ENCODE measurements at places on chromosomes 2 and 18. TPM values are rescaled to one million over a fixed set of nuclear protein-coding genes. Genes with fewer than 3 reads are reported as not detected.

Gene EVX2
- not detected for total RNA-seq

Gene LINC00305
- not detected for total RNA-seq

Gene PDE11A
- 0.30 TPM for total RNA-seq

Gene GRP
- total RNA-seq: not detected

Gene NT5DC4
- not detected for total RNA-seq

Gene TUBA3E
- total RNA-seq: 4.6 TPM

Gene MFSD2B
- 0.40 TPM for total RNA-seq

Gene RND3
- 41.5 TPM for total RNA-seq

Gene REG3G
- not detected for total RNA-seq

Gene EPAS1
- total RNA-seq: 89.4 TPM

Gene SS18
- 48.9 TPM for total RNA-seq

Gene NT5C1B
- not detected for total RNA-seq

Gene MAP4K4
- 102 TPM for total RNA-seq

Gene MALL
- 143 TPM for total RNA-seq

Gene IL1RL2
- not detected for total RNA-seq

Gene FNDC4
- 4.6 TPM for total RNA-seq

Gene CNTNAP5
- not detected for total RNA-seq

Gene SLC9A2
- total RNA-seq: 3.0 TPM

Gene AQP4
- total RNA-seq: not detected

Gene KATNAL2
- 1.7 TPM for total RNA-seq

Gene PLCD4
- total RNA-seq: 0.37 TPM

Gene UGT1A4
- 0.07 TPM for total RNA-seq

Gene NYAP2
- total RNA-seq: not detected

Gene LOXL3
- 0.28 TPM for total RNA-seq

Gene GPR75
- 2.3 TPM for total RNA-seq

Gene TPGS2
- total RNA-seq: 83.8 TPM

Gene QPCT
- total RNA-seq: 21.3 TPM

Gene GALM
- 22.0 TPM for total RNA-seq

Gene CD226
- 0.13 TPM for total RNA-seq

Gene RGPD3
- 0.14 TPM for total RNA-seq

Gene CAPN13
- total RNA-seq: not detected

Gene ORC2
- 14.0 TPM for total RNA-seq

Gene ZSWIM2
- total RNA-seq: not detected

Gene EHBP1
- total RNA-seq: 29.4 TPM

Gene PSMA8
- not detected for total RNA-seq

Gene RANBP2
- total RNA-seq: 18.3 TPM

Gene NEU2
- total RNA-seq: not detected

Gene SERPINB3
- total RNA-seq: 0.16 TPM

Gene BOK
- 27.7 TPM for total RNA-seq

Gene SLC9A4
- not detected for total RNA-seq

Gene CCDC142
- total RNA-seq: 14.1 TPM

Gene GPR35
- 0.61 TPM for total RNA-seq

Gene PAX8
- 0.97 TPM for total RNA-seq

Gene TMEM17
- 5.0 TPM for total RNA-seq
